Islet precursor cell (in vitro differentiated cells): ENCODE measurements at places on chromosomes 11 and 22.

DNA sequence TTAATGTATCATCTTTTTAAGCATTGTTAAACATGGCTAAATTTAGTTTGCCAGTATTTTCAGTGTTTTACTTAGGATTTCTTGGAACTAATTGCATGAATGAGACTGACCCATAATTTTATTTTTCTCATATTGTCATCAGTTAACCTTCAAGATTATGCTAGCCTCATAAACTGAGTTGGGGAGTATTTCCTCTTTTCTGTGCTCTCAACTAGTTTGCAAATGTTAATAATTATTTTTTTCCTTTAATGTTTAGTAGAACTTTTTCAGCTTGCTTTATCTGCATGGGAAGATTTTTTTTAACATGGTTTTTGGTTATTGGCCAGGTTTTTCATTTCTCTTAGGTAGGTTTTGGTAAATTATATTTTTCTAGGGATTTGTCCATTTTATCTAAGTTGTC lies 235.4 kb upstream of the SESN3 start:
- DNase-seq: no peak

DNA sequence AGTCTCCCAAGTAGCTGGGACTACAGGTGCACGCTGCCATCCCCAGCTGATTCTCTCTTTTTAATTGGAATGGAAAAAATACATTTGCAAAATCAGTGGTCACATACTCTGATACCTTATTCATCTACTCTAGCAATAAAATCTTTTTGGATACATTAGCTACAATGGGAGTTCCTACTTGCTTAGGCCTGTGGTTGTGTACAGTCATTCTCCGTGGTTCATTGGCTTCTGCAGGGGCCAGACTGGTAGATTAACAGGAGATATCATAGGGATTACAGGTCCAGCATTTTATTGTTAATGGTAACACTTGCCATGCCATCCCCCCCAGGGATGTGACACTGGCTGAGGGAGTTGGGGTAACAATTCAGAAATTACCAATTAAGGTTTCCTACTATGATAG lies 140.0 kb downstream of the ADAMTS15 start:
- DNase-seq: no peak

DNA sequence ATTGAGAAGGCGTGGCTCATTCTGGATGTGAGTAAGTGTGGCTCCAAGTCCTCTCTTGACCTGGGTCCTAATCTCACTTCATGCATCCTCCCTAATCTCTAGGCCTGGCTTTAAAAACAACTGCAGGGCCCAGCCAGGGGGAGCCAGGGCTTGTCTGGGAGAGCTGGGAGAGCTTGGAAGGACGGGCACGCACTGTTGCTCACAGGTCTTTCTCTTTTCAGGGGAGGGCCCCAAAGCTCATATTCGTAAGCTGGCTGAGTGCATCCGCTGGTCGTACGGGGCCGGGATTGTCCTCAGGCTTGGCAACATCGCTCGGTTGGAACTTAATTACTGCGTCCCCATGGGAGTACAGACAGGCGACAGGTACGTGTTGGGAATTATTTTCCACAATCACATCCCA lies 34.1 kb upstream of the PARVB start:
- DNase-seq: no peak

DNA sequence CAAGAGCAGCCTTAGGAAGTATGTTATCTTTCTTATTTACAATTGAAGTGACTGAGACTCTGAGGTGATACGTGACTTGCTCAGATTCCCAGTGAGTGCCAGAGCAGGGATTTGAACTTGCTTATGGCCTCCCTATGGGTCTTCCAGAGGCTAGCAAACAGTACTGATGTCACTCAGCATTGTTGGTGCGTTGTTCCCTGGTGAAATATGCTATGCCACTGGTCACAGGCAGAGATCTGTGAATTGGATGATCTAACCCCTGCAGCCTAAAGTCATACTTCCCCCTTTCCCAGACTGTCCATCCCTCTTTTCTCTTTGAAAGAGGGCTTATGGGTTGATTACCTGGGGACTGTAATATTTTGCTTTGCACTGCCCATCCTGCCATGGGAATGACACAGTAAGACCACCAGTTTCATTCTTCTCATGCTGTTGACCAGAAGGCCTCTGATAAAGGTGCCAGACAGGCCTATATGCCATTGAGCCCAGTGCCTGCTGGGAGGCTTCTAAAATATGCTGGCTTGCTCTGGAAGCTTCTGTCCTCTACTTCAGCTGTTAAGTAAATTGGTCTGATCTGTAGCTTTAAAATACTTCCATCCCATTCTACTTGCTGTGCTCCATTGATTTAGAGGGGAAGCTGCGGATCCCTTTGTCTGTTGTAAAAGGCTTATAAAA lies 152.2 kb upstream of the E2F8 start:
- DNase-seq: peak; percentile 32

DNA sequence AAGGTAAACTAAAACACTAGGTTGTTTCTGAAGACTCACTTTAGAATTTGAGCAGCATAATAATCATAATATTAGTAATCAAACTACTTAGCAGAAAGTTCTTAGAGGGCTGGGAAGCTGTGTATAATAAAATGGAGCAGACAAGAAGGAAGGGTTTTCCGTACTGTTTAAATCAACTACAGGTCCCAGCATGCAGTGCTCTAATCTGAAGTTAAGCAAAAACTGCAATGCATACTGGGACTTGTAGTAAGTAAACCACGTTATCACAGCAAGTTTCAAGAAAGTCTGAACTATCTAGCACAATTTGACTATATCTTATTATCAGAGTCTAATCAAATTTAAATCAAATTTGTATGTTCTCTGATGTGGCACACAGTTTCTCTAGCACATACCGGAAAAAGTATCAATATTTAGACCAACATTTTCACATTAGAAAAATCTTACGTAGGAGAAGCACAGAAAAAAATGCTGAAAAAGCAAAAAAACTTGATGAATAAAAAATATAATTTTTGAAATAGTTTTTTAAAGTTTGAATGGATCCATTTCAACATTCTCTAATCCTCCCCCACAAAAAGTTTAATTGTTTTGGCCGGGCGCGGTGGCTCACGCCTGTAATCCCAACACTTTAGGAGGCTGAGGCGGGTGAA lies 8.2 kb downstream of the PHF21A start:
- DNase-seq: no peak

- no peak for DNase-seq
These were observed 55.9 kb downstream of the ENDOD1 start for GRCh38 chr11:95145430-95146060.
